ENCODE measurements at places on chromosomes 6 and 20.

DNA sequence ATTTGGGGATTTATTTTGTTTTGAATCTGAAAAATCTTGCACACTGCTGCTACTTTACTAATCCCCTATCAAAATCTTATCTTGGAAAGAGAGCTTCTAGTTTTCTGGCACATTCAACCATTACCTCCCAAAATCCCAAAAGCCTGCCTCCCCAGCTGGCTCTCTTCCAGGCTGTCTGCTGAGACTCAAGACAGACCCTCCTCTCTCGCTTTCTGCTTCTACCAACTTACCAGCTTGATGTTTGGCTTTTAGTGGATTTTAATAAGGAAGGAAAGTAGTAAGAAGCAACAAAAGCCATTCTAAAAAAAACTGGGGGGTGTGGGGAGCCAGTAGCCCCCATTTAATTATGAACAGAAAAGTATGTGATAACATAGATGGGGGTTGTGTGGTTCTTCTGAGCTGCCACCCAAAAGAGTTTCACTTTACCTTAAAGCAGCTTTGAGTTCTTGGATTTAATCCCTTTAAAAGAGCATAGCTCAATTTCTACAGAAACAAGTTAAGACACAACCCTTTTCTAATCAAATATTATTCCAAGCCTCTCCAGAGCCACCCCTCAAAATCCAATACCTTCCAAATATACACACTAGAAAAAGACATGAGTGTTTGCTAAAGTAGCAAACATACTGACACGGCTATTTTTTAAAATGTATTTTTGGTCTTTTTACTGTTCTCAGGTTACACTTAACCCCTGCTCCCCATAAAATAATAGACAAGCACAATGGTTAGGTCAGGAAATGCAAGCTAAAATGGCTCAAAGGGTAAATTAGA, 71.7 kb downstream of the ATP9A start:
- DNase-seq, result no peak

GRCh38 chr6:159608961-159609651, 83.9 kb downstream of the SOD2 start:
- no peak for DNase-seq

- no peak for DNase-seq
Measured at GRCh38 chr20:45515147-45515913, at the start of gene SPINT3. SPINT3 (minus strand) TSS chr20:45515622; CDS start chr20:45515608, 14 bp downstream.

DNA sequence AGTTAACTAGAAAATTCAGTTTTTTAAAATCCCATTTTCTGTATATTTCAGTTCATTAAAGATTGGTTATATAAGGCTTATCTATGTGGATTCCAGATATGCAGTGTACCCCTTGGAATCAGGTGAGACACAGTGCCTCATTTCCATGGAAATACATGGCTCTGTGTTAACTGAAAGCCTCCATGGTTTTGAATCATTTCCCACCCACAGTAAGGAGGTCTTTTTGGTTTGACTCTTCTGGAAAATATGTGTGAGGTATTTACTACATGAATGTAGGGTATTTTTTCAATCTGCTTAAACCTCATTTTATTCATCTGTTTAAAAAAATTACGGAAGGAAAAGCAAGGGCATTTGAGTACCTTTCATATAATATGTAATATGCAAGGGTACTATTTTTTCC, 25.5 kb downstream of the RNF144B start:
- no peak for DNase-seq

DNA sequence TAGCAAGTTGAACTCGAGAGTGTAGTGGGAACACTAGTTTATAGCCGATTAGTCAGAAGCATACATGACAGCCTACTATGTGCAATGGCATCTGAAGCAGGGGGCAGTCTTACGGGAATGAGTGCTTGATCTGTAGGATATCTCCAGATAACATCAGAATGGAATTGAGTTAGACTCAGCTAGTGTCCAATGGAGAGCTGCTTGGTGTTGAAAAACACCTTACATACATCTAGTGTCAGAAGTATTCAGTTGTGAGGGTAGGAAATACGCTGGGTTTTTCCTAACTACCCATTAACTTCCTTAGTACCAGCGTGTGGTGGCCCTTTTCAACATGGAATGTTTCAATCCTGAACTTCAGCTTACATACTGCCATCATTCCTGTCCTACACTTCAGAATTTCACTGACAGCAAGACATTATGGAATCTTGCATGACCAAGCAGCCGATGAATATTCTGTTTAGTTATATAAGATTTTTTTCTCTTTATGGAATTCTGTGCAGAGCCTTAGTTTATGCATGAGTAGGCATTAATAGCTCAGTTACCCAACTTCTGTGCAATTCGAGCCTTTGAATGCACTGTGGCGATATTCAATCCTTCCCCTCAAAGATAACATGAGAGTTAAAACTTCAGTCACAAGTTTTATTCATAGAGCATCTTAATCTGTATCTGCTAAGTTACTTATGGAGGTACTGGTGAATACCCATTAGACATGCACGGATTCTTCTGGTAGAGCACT, 218.6 kb upstream of the MOCS1 start:
- DNase-seq, result no peak

- DNase-seq, result no peak
Measured at GRCh38 chr6:131067521-131067920, 4.5 kb upstream of the EPB41L2 start.

- DNase-seq, result no peak
Measured at GRCh38 chr6:25312034-25312620, 33.0 kb downstream of the CARMIL1 start.

- DNase-seq, result no peak
Measured at GRCh38 chr6:124777863-124778262, 184.4 kb upstream of the RNF217 start.

GRCh38 chr20:62765021-62765420, 31.3 kb upstream of the MRGBP start:
- no peak for DNase-seq

- DNase-seq, result no peak
Measured at GRCh38 chr6:13124131-13124530, 204.2 kb downstream of the TBC1D7 start.

GRCh38 chr20:36101192-36101591, 53.3 kb upstream of the EPB41L1 start:
- no peak for DNase-seq

DNA sequence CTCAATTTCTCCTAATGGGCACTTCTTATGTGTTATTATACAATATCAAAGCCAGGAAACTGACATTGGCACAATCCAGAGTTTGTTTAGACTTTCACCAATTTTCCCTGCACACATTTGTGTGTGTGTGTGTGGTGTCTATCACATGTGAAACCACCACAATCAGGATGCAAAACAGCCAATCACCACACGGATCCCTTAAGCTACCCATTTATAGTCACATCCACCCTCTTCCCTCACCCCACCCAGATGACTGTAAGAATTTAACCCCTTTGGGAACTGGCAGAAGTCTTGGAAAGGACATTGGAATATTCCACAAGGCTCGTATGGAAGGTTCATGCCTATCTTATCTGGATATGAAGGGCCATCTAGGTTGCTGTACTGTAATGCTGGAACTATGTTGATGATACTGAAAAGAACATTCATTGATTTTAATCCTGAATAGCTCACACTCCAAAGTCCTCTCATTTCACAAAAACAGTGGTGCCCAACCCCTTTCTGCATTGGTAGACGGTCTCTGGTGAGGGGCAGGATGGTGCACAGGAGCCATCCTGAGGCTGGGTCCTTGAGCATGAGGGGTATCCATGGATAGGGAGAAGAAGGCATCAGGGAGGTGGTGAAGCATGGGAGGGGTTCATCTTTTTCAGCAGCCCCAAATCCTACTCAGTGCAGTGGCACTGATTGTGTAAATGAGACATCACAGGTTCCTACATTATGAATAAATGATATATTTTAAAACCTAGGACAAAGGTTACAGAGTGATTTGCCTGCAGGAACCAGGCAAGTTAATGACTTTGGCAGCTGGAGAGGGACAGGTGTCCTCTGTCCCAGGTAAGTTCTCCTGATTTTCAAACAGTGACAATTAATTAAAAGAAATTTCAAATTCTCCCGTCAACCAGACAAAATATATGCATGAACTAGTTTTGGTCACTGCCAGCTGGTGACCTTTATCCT, 12.1 kb upstream of the CTCFL start:
- no peak for DNase-seq

DNA sequence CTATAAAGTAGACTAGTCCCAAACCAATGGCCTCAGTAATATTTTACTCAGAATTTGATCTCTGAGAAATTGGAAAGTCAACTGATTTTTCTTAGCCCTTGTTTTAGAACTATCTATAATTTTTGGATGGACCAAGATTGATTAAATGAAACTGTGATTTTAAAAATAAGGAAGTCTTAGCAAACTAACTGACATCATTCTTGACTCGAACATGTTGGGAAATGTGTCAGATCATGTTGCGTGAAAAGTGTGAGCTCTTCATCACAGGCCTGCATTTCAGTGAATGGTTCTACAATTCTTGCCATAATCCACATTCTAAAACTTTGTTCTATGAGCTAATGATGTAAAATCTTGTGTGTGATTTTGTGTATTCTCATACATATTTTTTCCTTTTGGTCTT, 11.0 kb downstream of the TNFAIP3 start:
- DNase-seq, result no peak

DNA sequence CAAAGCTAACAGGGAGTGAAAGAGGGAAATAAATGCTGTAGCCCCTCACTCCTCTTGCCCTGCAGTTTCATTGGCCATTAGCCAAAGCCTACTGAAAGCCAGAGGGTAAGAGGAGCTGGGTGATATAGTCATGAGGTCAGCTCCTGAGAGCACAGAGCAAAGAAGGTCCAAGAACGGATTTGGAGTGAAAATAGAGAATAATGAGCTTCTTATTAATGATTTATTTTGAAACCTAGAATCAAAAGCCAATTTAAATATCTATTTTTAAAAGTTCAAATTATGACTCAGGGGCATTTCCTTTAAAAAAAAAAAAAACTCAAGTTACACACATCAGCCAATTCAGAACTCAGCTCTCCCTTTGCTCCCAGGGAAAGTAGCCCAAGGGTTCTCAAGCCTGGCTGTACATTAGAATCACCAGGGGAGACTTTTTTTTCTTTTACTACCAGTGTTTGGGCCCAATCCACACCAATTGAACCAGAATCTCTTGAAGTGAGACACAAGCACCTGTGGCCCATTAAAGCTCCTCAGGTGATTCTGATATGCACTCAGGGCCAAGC, 79.1 kb downstream of the SNAP25 start:
- no peak for DNase-seq

- no peak for DNase-seq
Measured at GRCh38 chr6:48183178-48183577, 72.2 kb upstream of the PTCHD4 start.

DNA sequence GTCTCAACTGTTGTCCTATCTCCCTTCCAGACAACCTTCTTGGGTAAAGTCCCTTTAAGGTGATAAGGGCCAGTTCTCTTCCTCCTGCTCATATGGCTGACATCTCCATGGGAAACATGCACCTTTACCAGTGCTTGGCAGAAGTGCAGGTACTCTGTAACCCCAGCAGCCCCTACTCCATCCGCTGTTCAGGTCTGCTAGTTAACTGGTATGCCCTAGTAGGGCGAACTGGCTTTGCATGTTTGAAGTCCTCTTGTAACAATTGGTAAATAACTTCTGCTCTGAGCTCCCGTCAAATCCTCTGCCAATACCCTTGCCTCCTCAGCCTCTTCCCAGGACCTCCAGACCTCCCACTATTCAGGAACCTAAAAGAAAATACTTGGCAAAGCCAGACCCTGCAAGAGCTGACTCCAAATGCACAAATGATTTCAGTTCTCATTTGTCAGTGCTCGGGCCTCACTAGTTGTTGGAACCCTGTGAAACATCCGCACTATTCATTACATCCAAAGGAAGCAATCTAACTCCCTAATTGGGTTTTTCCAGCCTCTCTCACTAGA, 703.7 kb downstream of the MAFB start:
- DNase-seq, result no peak

DNA sequence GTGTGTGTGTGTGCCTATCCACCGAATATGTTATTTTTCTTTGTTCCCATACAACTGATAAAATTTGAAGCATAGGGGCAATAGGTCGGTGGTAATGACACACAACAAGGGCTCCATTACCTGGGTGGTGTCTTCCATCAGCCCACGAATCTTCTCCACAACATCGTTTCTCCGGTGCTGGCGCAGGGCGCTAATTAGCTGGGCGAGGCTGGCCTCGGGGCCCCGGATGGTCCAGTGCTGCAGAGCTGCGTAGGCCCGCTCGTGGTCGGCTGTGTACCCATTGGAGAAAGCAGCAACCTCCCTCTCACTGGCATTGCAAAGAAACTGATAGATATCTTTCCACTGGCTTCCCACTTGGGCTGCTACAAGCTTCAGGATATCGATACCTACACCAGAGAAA, 56.6 kb downstream of the TNFRSF21 start:
- DNase-seq, result no peak

DNA sequence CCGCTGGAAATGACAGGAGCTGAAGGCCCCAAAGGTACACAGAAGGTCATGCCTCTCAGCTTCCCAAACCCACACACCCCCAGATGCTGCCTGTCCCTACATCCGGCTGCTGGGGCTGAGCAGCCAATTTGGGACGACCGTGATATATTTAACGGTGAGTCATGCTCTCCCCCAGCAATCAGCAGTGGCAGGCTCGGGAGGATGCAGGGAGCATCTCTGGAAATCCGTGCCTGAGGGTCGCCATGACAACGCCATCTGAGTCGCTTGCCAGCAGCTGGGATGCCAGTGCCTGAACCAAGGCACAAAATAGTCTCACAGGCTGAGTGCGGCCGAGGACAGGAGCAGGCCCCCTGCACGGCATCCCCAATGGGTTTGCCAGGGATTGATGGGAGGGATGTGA, 57.9 kb downstream of the KCNB1 start:
- no peak for DNase-seq

DNA sequence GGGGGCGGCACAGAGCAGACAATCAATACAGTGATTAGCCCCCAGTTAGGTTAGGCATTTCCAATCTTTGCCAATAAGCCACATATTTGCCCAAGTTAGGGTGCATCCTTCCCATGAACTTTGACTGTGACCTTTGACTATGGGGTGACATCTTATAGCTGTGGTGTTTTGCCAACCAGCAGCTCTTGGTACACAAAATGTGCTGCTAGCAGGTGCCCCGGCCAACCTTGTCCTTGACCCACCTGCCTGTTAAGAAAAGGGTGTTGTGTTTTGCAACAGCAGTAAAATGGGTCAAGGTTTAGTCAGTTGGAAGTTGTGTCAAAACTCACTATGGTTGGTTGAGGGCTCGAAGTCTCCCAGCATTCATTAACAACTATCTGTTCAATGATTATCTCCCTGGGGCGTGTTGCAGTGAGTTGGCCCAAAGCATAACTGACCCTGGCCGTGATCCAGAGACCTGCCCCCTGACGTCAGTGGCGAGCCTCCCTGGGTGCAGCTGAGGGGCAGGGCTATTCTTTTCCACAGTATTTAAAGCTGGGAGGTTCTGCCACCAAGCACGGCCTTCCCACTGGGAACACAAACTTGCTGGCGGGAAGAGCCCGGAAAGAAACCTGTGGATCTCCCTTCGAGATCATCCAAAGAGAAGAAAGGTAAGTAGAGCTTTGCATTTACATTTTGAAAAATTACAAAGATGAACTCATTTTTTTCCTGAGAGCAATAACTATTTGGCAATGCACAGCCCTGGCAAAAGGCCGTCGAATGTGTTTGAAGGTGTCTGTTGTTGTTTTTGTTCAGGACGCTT, at the start of gene PCK1:
Gene PCK1 (plus strand): TSS at position 557 of the 802 bp plus-strand sequence. CDS start 302 bp downstream, outside the sequence.
- no peak for DNase-seq

Measured in activated T-cell treated with anti-CD3 and anti-CD28 coated beads for 4 hours (primary cell).